ENCODE measurements at places on chromosomes 7 and 10. TPM values are rescaled to one million over a fixed set of nuclear protein-coding genes. Genes with fewer than 3 reads are reported as not detected.

The POLL gene
- polyA plus RNA-seq = 53.8 TPM

The ANXA8 gene
- polyA plus RNA-seq = 0.82 TPM

The GNG11 gene
- 28.3 TPM for polyA plus RNA-seq

The CPSF4 gene
- polyA plus RNA-seq = 48.9 TPM

The C10orf105 gene
- polyA plus RNA-seq = not detected

The SSC4D gene
- not detected for polyA plus RNA-seq

The NYAP1 gene
- polyA plus RNA-seq = 0.18 TPM
